Glutamatergic neuron (in vitro differentiated cells): ENCODE measurements at places on chromosomes 3 and 15.
A peak's percentile ranks its signal among the peaks of the same experiment; 100 is the strongest.

DNA sequence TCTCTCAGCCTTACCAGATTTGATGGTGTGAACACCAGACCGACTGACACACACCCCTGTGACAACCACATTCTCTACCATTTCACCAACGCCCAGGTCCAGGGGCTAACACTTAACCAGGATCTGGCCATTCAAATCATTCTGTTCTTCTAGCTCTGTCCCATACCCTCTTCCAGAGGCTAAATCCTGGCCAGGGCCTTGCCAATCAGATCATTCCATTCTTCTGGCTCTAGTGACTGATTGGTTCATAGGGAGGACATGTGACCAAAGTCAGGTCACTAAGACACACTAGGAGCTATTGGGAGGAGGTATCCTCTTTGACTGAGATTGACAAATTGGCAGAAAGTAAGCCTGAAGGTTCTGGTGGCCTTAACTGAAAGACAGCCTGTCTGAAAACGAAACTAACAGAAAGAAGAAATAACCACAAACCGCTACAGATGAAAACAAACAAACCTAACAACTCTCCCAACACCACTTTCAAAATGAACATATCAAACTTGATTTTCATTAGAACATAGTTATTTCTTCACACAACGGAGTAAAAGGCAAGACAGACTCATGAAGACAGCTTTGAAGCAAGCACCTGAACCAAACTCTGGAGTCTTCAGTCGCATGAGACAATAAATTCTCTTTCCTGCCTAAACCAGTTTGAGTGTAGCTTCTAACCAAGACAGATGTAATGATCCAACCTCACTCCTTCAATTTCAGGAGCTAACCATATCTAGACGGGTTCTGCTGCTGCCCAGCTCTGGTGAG lies 68.5 kb downstream of the TRANK1 start:
- no peaks in the 10 kb centered on the region for H3K27me3 ChIP-seq
- no peaks in the 10 kb centered on the region for H3K36me3 ChIP-seq
- no peak overlapping the region for H3K27ac ChIP-seq
- DNase-seq = no peak
- H3K4me3 ChIP-seq = no peak overlapping the region

DNA sequence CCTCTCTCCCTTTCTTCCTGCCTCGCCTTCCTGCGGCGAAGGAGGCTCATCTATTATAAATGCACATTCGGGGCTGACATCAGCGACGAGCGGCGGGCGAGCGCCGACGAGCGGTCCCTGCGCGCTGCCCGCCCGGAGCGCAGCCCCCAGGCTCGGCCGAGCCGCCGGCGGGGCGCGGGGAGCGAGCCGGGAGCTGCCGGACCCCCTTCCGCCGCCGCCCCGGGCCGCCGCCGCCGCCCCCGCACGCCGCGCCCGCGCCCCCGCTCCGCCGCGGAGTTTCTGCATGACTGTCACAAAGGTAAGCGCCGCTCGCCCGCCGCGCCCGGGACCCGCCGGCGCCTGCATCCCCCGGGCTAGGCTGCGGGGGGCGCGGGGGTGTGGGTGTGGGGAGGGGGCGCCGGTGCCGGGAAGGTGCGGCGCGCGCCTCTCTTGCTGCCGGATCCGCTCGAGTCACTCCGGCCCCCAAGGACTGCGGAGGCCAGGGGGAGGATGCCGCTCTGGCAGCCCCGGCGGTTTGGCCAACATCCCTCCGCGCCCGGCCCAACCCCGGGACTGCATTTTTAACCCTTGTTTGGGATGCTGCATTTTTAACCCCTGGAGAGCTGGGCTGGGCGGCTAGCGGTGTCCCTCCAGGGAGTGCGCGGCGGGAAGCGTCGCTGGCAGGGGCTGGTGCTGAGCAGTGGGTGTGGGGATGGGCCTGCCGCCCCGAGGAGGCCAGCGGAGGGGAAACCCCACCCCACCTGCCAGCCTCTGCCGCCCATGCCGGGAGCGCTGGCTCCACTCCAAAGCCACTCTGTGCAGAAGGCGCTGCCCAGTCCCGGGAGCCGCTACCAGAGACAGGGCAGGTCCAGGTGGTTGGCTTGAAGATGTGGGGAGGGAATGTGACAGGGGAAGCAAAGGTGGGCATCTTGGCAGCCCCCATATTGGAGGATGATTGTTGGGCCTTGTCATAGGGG lies at the start of gene CORO2B:
TSS of gene CORO2B (plus strand) at position 14 of the 956 bp plus-strand sequence. CDS start at position 284, 270 bp downstream.
- H3K4me1 ChIP-seq = peaks cover 16% of the 10 kb centered on the region
- no peaks in the 10 kb centered on the region for H3K36me3 ChIP-seq
- H3K4me3 ChIP-seq = peak within 1 kb of the TSS; percentile 86
- DNase-seq = peak; percentile 75
- H3K27me3 ChIP-seq = peaks cover 19% of the 10 kb centered on the region

GRCh38 chr3:11155341-11156025 lies 1.2 kb downstream of the HRH1 start:
- H3K36me3 ChIP-seq = no peaks in the 10 kb centered on the region
- DNase-seq = peak; percentile 76
- H3K27ac ChIP-seq = no peak overlapping the region
- H3K4me3 ChIP-seq = peak overlapping the region; percentile 83
- H3K4me1 ChIP-seq = no peaks in the 10 kb centered on the region

DNA sequence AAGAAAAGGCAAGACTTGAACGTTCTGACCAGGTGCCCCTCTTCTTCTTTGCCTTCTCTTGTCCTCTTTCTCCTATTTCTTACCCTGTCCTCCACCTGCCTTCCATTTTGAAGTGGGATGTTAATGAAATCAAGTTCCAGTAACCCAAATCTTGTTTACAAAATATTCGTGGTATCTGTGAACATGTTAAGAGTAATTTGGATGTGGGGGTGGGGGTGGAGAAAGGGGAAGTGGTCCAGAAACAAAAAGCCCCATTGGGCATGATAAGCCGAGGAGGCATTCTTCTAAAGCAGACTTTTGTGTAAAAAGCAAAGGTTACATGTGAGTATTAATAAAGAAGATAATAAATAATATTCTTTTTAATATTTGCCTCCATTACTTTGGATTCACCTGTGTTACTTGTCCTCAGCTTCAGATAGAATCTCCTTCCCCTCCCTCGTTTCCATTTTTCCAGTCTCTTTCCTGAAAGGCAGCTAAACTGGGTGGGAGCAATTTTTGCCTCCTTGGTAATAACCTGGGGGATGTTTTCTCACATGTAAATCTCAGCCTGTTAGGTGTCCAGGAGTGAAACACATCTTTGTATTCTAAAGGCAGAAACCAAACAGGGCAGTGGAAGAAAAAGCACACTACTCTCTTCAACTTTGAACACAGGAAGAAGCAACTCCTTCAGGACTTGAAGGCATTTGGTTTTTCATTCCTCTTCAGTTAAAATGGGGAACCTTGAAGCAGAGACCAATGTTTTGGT lies 3.2 kb downstream of the CHST2 start:
- DNase-seq = no peak
- peak overlapping the region; percentile 86 for H3K4me3 ChIP-seq

GRCh38 chr3:119351581-119351980 lies 57.4 kb downstream of the ARHGAP31 start:
- peaks cover 2% of the 10 kb centered on the region for H3K27me3 ChIP-seq
- H3K36me3 ChIP-seq = no peaks in the 10 kb centered on the region
- peak overlapping the region; percentile 40 for H3K27ac ChIP-seq
- DNase-seq = peak; percentile 61
- no peak overlapping the region for H3K4me3 ChIP-seq
